ENCODE measurements at places on chromosomes 3 and 15.

DNA sequence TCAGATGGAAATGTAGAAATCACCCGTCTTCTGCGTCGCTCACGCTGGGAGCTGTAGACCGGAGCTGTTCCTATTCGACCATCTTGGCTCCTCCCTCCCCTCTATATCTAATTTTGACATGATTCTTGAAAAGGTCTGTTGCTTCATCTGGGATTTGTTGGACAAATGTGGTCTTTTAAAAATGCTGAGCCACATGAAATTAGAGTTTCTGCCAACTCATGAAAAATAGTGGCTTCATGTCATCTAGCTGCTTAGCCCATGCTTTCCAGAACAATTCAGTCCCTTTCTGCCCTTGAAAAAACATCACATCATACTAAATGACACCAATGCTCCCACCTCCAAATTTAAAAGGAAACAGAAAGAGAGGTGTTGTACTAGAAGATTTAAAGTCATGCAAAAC lies 148.6 kb upstream of the EIF1B start:
- DNase-seq: no peak

DNA sequence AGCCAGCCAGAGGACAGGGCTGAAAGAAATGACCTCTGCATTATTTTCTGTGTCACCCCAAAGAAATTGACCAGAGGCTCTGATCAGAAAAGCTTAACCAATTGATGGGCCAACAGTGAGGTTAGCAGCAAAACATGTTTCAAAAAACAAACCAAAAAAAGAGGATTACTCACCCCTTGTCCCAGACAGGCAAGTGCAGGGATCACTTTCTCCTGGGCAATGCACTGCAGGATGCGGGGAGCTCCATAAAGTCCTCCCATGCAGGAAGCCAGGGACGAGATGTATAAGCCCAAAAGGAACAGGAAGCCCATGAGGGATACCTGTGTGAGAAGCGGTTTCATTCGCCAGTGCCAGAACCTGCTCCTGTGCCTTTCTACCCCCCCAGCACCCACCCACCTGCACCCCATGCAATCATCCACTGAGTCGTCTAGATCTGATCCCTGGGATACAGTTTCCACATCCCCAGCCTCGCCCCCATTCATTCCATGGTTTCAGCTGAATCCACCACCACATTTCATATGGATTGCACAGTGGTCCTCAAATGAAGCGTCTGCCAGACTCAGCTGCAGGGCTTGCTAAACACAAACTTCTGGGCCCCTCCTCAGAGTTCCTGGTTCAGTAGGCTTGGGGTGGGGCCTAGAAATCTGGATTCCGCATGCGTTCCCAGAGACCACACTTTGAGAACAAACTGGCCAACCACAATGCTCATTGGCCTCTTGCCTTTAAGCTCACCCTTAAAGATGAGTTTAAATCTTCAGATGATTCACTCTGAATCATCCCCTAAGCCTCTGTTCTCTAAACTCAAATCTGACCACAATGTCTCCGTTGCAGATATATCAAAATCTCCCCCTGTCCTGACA lies 54.4 kb upstream of the HEG1 start:
- DNase-seq: no peak

GRCh38 chr3:172622916-172623700 lies 87.8 kb downstream of the NCEH1 start:
- peak; percentile 20 for DNase-seq

GRCh38 chr3:12303993-12304392 lies 15.1 kb downstream of the PPARG start:
- no peak for DNase-seq

GRCh38 chr3:180142041-180142440 lies 105.3 kb upstream of the PEX5L start:
- no peak for DNase-seq

DNA sequence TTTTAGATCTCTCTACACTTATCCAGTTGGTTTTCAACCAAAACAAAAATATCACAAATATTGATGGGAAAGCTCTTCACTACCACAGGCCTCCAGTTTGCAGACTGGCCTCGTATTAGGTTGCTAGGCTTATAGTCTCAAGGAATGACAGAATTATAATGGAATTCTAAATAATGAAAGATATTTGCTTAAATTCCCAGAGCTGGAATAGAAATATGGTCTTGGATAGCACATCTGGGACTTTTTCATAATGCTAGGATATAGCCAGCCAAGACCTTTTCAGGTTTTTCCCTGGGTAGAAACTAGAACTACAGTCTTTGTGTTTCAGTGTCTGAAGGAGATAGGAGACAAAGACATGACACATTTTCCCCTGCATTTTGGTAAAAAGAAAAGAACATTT lies 121.9 kb upstream of the STAC start:
- no peak for DNase-seq

DNA sequence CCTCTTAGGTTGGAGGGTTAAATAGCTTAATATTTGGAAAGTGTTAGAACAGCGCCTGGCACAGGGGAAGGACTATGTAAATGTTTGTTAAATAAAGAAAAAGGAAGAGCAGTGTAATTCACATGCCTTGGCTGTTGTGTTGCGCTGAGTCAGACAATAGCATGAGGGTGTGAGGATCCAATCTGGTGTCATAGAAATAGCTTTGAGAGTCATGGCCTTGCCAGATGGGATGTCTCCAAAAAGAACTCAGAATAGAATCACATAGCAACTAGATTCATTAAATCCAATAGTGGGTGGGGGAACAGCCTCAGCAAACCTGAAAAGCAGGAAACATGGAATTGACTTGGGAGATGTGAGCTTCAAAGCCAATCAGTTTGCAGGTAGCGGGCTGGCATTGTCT lies 3.9 kb upstream of the RBSN start:
- no peak for DNase-seq

- no peak for DNase-seq
Observed at GRCh38 chr3:128794067-128794768, 68.2 kb downstream of the RAB7A start.

DNA sequence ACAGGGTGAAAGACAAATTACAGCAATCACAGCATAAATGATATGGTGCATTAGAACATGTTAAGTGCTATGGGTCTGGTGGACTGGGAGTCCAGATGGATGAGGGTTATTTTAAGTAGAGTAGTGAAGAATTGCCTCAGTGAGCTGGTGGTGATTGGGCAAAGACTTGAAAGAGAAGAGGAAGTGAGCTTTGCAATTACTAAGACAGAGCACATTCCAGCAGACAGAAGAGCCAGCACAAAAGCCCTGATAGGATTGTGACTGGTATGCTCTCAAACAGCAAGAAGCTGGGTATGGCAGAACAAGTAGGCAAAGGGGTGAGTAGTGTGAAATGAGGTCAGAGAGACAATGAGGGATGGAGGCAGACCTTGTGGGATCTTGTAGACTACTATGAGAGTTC lies 2.1 kb upstream of the ACKR4 start:
- DNase-seq: no peak

- no peak for DNase-seq
Observed at GRCh38 chr15:32649342-32649741, 7.8 kb downstream of the SCG5 start.

DNA sequence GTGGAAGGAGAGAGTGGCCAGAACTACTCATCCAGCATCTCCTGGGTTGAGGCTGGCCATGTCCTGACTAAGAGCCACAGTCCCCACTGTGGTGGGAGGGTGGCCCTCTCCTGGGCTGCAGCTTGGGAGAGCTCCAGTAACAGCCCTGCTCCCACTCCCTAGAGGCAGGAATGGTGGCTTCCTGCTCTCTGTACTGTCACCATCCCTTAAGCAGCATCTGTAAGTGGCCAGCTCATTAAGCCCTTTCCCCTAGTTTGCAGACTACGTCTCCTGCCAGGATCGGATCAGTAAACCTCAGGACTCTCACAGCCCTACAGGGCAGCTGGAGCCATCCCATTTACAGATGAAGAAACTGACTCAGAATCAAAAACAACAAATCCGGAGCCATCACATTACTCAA lies 30.5 kb downstream of the DNAJB8 start:
- DNase-seq: no peak

DNA sequence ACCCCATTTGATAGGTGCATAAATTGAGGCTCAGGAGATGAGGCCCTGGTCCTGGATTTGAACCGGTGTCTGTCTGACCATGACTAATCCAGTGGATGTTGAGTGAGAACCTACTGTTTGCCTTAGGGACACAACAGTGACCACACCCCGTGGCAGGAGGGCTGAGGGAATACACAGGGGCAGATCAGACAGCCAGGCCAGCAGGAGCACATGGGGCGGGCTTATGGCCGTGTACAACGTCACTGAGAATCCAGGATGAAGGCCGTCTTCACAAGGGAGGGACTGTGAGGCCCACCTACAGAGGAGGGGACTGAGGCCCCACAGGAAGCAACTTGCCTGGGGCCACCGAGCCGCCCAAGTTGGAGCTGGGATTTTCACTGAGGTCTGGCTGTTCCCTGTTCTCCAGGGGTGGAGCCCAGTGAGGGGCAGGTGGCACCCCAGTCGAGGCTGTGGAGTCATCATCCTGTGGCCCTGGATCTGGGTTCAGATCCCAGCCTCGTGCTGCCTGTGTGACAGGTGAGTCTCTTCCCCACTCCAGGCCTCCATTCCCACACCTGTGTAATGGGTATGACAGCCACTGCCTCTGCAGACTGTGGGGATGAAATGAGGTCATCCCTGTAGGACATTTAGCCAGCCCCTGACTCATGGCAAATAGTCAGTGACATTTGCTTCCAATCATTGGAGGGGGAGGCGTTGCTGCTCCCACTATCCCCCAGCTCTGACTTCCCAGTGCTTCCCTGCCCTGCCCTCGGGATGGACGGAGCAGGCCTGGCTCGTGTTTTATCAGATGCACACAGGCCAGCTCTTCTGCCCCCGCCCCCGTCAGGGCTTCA lies 6.3 kb upstream of the PLXND1 start:
- no peak for DNase-seq

- no peak for DNase-seq
Observed at GRCh38 chr3:149965278-149965677, 5.4 kb downstream of the PFN2 start.

GRCh38 chr3:69527498-69527897 lies 141.6 kb upstream of the FRMD4B start:
- DNase-seq: no peak

DNA sequence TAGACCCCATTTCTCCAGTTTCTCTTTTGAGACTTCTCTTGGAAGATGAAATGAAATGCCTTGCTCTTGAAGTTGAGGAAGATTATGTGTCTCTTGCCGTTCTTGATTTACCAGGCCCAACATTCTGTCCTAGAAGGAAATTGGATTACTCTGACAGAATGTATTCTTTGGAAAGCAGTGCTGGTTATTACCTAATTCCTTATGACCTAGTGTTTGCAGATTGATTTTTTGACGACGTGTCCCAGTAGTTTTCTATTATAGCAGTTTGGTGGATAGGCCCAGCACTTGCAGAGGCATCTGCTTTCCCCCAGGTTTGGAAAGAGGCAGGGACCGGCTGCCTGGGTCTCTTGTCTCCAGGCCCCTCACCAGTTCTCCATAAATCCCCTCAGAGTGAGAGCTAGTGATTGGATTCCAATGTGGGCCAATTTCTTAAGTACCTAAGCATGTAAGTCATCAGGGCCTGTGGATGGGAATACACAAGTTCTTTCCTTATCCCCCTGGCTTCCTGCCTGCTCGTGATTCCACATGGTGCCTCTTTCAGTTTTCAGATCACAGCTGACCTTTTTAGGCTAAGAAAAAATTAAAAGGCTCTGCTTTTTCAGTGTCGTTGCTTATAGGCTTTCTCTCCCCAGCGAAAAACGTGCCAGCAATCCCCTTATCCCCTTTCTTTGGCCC lies 50.2 kb downstream of the EPHB3 start:
- DNase-seq: no peak

DNA sequence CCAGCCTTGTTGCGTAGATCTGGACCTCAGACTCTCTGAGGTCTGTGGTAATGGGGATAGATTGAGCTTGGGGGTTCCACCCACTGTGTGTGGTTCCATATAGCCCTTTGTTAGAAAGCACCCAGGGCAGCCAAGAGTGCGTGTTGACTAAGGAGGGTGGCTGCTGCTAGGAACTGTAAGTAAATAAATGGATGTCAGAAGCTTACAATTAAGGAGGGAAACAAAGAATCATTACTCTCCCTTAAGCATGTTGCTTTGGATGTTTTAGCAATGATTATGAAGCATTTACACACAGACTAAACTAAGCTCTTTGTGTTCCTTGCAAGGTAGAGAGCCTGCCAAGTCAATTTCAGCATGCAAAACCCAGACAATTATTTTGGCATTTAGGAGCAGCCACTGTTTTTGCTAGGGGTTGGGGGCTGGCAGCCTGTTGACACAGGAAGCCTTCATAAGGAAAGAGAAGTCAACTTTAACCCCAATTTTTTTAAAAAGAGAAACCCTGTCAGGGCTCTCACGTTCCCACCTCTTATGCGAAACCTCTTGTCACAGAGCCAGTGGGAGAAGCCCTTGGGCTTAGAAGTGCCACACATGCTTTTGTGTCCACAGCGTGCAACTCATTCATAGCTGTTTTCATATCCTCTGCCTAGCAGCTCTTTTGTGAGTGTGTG lies 127.8 kb downstream of the CMSS1 start:
- DNase-seq: no peak

DNA sequence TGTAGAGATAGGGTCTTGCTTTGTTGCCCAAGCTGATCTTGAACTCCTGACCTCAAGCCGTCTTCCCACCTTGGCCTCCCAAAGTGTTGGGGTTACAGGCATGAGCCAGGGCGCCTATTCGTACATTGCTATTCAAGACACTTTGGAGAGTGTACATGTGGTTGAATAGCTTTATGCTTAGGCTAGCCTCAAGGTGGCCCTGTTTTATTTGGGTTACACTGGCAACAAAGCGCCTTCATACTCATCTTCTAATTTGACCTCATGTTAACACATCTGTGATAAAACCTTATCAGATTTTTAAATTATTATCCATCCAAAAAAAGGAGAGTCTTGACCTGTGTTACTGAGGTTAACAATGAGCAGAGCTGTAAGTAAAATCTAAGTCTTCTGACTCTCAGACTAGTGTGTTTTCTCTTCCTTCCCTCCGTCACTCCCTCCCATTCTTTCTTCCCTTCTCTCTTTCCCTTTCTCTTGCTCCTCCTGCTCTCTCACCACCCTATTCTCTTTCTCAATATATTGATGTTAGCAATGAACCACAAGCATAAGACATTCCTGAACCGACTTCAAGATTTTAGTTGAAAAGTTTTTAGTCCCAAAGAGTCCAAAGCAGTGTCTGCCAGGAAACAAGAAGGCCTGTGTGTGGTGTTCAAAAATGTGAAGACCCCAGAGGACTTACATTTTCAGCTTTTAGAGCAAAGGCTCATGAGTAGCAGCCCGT lies 603.7 kb upstream of the CFAP20DC start:
- no peak for DNase-seq

GRCh38 chr15:64507845-64508244 lies 47.5 kb downstream of the ZNF609 start:
- no peak for DNase-seq

All from stimulated activated CD8-positive, alpha-beta memory T cell treated with anti-CD3 and anti-CD28 coated beads, Interleukin-4, amount 100 ng/mL, for 4 hours (primary cell).